ENCODE measurements at places on chromosomes 2 and 18. TPM values are rescaled to one million over a fixed set of nuclear protein-coding genes. Genes with fewer than 3 reads are reported as not detected.
A peak's percentile ranks its signal among the peaks of the same experiment; 100 is the strongest.

GRCh38 chr2:190343536-190344275 is at the start of gene INPP1:
INPP1 (plus strand) TSS chr2:190343589; CDS start chr2:190360103, 16,514 bp downstream.
- H3K36me3 ChIP-seq = no peaks in the 10 kb centered on the region
- peak within 1 kb of the TSS; percentile 68 for H3K27ac ChIP-seq
- H3K4me3 ChIP-seq = peak within 1 kb of the TSS; percentile 84
- H3K4me1 ChIP-seq = peaks cover 15% of the 10 kb centered on the region
- H3K27me3 ChIP-seq = peaks cover 6% of the 10 kb centered on the region

The GALR1 gene
- not detected for total RNA-seq

The ANKRD23 gene
- 17.8 TPM for total RNA-seq

The MEIS1 gene
- not detected for total RNA-seq

The BABAM2 gene
- 51.0 TPM for total RNA-seq

GRCh38 chr2:8514796-8515758 is 166.8 kb upstream of the ID2 start:
- peak overlapping the region; percentile 87 for H3K27ac ChIP-seq
- peaks cover 19% of the 10 kb centered on the region for H3K36me3 ChIP-seq
- H3K4me1 ChIP-seq = peaks cover 69% of the 10 kb centered on the region
- peak; percentile 64 for DNase-seq

- no peak overlapping the region for H3K27ac ChIP-seq
- peaks cover 10% of the 10 kb centered on the region for H3K4me1 ChIP-seq
- no peak for DNase-seq
Measured at GRCh38 chr2:85445316-85446295, 27.1 kb downstream of the SH2D6 start.

GRCh38 chr2:20450201-20450999 is 3.5 kb downstream of the RHOB start:
- no peak overlapping the region for H3K4me3 ChIP-seq
- H3K27me3 ChIP-seq = peaks cover 52% of the 10 kb centered on the region
- no peak for DNase-seq
- peaks cover 3% of the 10 kb centered on the region for H3K4me1 ChIP-seq
- H3K36me3 ChIP-seq = no peaks in the 10 kb centered on the region

- H3K27me3 ChIP-seq = peaks cover 7% of the 10 kb centered on the region
- no peak for DNase-seq
- no peaks in the 10 kb centered on the region for H3K4me1 ChIP-seq
- no peak overlapping the region for H3K4me3 ChIP-seq
- H3K36me3 ChIP-seq = no peaks in the 10 kb centered on the region
- no peak overlapping the region for H3K27ac ChIP-seq
Measured at GRCh38 chr18:45589356-45590035, 25.8 kb upstream of the SLC14A2 start.

DNA sequence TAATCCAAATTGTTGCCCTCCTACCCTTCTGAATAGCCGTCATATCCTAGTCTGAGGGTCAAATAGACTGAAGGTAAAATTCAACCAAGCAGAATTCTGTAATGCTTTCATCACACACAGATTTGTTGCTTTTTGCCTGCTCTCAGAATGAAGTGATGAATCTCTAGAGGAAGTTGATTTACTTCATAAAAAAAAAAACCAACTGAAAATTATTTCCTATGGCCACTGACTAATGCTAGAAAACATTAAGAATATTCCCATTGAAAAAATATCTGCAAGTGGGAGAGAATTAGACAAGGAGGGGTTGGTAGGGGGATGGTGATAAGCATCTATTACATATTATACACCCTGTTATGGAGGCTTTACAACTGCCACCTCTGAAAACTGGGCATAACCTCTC is 2.3 kb upstream of the IL1RL2 start:
- H3K27ac ChIP-seq = no peak overlapping the region
- no peak overlapping the region for H3K4me3 ChIP-seq
- H3K4me1 ChIP-seq = peaks cover 9% of the 10 kb centered on the region
- DNase-seq = no peak
- H3K36me3 ChIP-seq = no peaks in the 10 kb centered on the region
- peaks cover 44% of the 10 kb centered on the region for H3K27me3 ChIP-seq

GRCh38 chr2:229520691-229521096 is 193.7 kb downstream of the DNER start:
- H3K27ac ChIP-seq = no peak overlapping the region
- H3K27me3 ChIP-seq = no peaks in the 10 kb centered on the region
- H3K36me3 ChIP-seq = no peaks in the 10 kb centered on the region
- no peak for DNase-seq
- no peaks in the 10 kb centered on the region for H3K4me1 ChIP-seq

DNA sequence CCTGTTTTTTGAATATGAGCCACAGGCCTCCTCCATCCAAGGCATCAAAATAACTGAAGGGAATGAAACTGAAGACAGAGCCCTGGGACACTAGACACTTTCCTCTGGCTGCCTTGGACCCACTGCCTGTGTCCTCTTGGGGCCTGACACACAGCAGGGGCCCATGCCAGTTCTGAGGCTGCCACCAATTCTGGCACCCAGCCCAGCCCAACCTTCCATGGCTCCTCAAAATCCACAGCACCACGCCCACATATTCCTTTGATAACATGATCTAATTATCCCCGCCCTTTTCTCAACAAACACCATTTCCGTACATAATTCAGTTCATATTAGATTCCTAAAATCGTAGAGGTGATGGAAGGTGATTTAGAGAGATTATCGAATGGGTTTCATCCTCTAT is 64.2 kb downstream of the EMX1 start:
- no peaks in the 10 kb centered on the region for H3K27me3 ChIP-seq
- no peak for DNase-seq
- H3K4me3 ChIP-seq = no peak overlapping the region
- no peaks in the 10 kb centered on the region for H3K36me3 ChIP-seq

The COMMD1 gene
- 21.5 TPM for total RNA-seq

- H3K4me3 ChIP-seq = no peak overlapping the region
- H3K36me3 ChIP-seq = no peaks in the 10 kb centered on the region
- H3K27me3 ChIP-seq = no peaks in the 10 kb centered on the region
- no peak overlapping the region for H3K27ac ChIP-seq
- DNase-seq = no peak
- H3K4me1 ChIP-seq = no peaks in the 10 kb centered on the region
Measured at GRCh38 chr18:65287652-65288051, 463.2 kb upstream of the CDH7 start.

GRCh38 chr2:124915567-124915966 is 890.5 kb downstream of the CNTNAP5 start:
- no peaks in the 10 kb centered on the region for H3K36me3 ChIP-seq
- no peak overlapping the region for H3K27ac ChIP-seq
- no peaks in the 10 kb centered on the region for H3K4me1 ChIP-seq
- H3K27me3 ChIP-seq = no peaks in the 10 kb centered on the region
- no peak overlapping the region for H3K4me3 ChIP-seq
- no peak for DNase-seq

The SIX3 gene
- total RNA-seq = not detected

DNA sequence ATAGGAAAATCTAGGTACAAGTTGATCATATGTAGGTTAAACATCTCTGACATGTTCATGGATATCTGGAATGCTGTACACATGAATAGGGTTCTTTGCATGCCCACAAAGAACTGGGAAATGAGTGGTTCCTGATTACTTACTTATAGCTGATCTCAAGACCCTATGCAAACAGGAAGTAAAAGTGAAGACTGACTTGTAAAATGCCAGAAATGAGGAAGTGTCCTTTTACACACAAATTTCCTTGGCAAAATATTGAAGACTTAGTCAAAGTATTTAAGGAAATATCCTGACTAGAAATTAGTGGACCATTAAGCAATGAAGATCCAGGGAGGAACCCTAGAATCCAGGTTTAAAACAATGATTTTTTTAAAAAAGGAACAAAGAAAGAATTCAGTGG is 203.7 kb upstream of the DLGAP1 start:
- H3K27ac ChIP-seq = no peak overlapping the region
- no peaks in the 10 kb centered on the region for H3K36me3 ChIP-seq
- no peak overlapping the region for H3K4me3 ChIP-seq
- H3K4me1 ChIP-seq = no peaks in the 10 kb centered on the region
- DNase-seq = no peak

DNA sequence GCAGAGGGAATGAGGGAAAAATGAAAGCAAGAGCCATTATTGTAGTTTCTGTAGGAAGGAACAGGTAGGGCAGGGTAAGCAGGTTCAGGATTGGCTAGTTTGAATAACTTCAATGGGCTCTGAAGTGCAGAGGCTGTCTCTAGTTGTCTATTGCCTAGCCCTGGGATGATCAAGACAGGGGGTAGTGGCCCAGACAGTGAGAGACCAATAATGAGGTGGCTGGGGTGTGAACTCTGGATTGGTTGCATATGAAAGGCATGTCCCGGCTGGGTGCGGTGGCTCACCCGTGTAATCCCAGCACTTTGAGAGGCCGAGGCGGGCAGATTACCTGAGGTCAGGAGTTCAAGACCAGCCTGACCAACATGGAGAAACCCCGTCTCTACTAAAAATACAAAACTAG is 67.5 kb upstream of the SLC38A11 start:
- no peak overlapping the region for H3K27ac ChIP-seq
- H3K4me1 ChIP-seq = no peaks in the 10 kb centered on the region
- no peak overlapping the region for H3K4me3 ChIP-seq
- no peaks in the 10 kb centered on the region for H3K36me3 ChIP-seq
- DNase-seq = no peak
- no peaks in the 10 kb centered on the region for H3K27me3 ChIP-seq

The ASB18 gene
- total RNA-seq = not detected

GRCh38 chr2:85794491-85795121 is 40.8 kb downstream of the ATOH8 start:
- H3K4me1 ChIP-seq = no peaks in the 10 kb centered on the region
- H3K27me3 ChIP-seq = peaks cover 23% of the 10 kb centered on the region
- H3K4me3 ChIP-seq = no peak overlapping the region
- DNase-seq = no peak
- no peak overlapping the region for H3K27ac ChIP-seq
- H3K36me3 ChIP-seq = no peaks in the 10 kb centered on the region

DNA sequence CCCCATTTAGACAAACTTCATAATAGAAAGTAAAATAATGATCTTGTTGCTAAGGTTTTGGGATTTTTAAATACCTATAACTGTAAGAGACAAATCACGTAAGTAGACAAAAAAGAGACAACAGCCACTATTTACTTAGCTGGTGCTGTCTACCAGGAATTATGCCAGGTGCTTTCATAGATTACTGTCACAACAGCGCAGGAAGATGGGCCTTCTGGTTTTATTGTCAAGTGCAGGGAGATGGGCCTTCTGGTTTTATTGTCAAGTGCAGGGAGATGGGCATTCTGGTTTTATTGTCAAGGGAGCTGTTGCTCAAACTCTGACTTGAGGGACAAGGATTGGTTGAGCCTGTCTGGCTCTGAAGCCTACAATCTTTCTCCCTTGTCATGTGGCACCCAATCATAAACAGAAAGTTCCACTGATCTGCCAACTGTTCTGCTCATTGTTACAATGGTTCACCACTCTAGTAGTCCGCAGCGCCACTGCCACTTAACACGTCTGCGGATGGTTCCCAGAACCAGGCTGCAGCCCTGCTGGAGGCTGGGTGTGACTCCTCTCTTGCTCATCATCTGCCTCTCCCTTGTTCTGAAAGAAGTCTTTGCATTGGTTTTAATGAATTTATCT is 95.0 kb downstream of the RNF144A start:
- DNase-seq = no peak
- no peak overlapping the region for H3K27ac ChIP-seq
- H3K4me1 ChIP-seq = peaks cover 18% of the 10 kb centered on the region
- peaks cover 15% of the 10 kb centered on the region for H3K36me3 ChIP-seq
- no peak overlapping the region for H3K4me3 ChIP-seq
- no peaks in the 10 kb centered on the region for H3K27me3 ChIP-seq

GRCh38 chr18:58364876-58365528 is 263.9 kb downstream of the ALPK2 start:
- H3K4me1 ChIP-seq = no peaks in the 10 kb centered on the region
- no peak for DNase-seq
- no peak overlapping the region for H3K4me3 ChIP-seq

The KLHL30 gene
- total RNA-seq = not detected

DNA sequence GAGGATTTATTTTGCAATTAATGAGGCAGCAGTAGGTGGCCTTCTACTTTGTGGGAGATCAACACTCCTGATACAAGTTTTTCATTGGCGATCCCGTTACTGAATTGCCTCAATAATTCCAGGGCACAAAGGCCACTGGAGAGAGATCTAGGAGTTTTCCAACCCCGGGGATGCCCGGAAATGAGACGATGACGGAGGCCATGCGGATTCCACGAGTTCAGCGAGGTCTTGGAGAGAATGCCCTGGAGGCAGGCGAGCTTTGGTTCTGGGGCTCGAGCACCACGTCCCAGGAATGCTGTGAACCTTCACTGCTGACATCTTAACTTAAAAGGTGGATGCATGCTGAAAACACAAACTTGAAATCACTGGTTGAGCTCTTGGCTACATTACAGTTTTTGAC is 74.2 kb downstream of the LDLRAD4 start:
- H3K4me1 ChIP-seq = peaks cover 15% of the 10 kb centered on the region
- H3K27ac ChIP-seq = no peak overlapping the region
- no peak overlapping the region for H3K4me3 ChIP-seq
- H3K36me3 ChIP-seq = peaks cover 3% of the 10 kb centered on the region
- DNase-seq = no peak
- H3K27me3 ChIP-seq = no peaks in the 10 kb centered on the region

GRCh38 chr2:113992090-113992489 is 102.2 kb downstream of the ACTR3 start:
- H3K4me1 ChIP-seq = peaks cover 3% of the 10 kb centered on the region
- DNase-seq = no peak
- no peaks in the 10 kb centered on the region for H3K27me3 ChIP-seq
- H3K4me3 ChIP-seq = no peak overlapping the region
- H3K27ac ChIP-seq = no peak overlapping the region

The CDKL4 gene
- total RNA-seq = 1.2 TPM

DNA sequence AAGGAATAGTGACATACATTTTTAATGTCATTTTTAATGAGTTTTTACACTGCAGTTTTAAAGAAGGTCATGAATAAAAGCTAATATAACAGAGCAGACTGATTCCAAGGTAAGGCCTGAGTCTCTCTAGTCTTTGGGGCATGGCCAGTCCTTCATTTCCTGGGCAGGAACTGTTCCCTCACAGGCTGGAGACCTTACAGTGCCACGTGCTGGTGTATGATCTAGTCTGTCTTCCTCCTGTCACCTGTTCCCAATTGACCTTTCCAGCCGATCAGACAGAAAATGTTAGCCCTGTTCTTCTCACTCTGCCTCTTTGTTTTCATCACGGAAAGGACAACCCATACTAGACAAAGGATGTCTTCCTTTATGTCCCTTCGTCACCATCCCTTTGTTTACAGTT is 33.6 kb downstream of the ZCCHC2 start:
- H3K4me3 ChIP-seq = no peak overlapping the region
- H3K27ac ChIP-seq = no peak overlapping the region
- no peaks in the 10 kb centered on the region for H3K27me3 ChIP-seq
- H3K36me3 ChIP-seq = peaks cover 56% of the 10 kb centered on the region
- H3K4me1 ChIP-seq = peaks cover 14% of the 10 kb centered on the region

GRCh38 chr2:27754138-27754588 is 17.4 kb upstream of the MRPL33 start:
- peaks cover 8% of the 10 kb centered on the region for H3K4me1 ChIP-seq
- peak; percentile 84 for DNase-seq
- no peaks in the 10 kb centered on the region for H3K36me3 ChIP-seq
- H3K27me3 ChIP-seq = peaks cover 6% of the 10 kb centered on the region
- no peak overlapping the region for H3K27ac ChIP-seq

GRCh38 chr2:54471221-54471711 is 15.1 kb downstream of the SPTBN1 start:
- H3K36me3 ChIP-seq = no peaks in the 10 kb centered on the region
- no peak overlapping the region for H3K4me3 ChIP-seq
- no peaks in the 10 kb centered on the region for H3K4me1 ChIP-seq
- H3K27ac ChIP-seq = no peak overlapping the region
- DNase-seq = no peak

Measured in activated naive CD8-positive, alpha-beta T cell treated with anti-CD3 and anti-CD28 coated beads, Interleukin-2, amount 10 ng/mL, durations not matched to agents 7 days and 5 days (primary cell).